ENCODE measurements at places on chromosomes 1 and 21.

- DNase-seq, result no peak
Measured at GRCh38 chr1:97726386-97726785, 194.4 kb downstream of the DPYD start.

DNA sequence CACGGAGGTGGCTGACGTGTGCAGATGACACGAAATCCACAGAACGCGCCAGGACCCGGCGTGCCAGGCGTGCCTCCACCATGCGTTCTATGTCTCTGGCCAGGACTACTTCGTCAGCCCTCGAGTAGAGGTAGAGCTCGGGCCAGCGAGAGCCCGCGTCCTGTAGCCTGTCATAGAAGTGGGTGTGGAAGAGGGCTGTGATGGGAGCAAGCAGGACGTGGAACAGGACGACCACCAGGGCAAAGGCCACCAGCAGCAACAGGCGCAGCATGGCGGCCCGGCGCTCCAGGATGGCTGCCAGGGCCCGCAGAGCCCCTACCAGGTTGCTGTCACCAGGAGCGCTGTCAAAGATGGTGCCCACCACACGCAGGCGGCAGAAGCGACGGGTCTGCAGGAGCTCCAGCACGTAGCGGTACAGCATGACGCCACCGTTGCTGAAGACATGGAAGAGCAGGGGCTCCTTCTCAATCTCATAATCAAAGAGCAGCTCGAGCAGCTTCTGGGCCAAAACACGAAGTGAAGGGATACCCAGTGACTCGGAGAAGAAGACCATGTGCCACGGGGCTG lies 19.6 kb downstream of the TMEM53 start:
- DNase-seq, result no peak

GRCh38 chr1:184567637-184568036 lies 180.8 kb downstream of the C1orf21 start:
- DNase-seq, result no peak

DNA sequence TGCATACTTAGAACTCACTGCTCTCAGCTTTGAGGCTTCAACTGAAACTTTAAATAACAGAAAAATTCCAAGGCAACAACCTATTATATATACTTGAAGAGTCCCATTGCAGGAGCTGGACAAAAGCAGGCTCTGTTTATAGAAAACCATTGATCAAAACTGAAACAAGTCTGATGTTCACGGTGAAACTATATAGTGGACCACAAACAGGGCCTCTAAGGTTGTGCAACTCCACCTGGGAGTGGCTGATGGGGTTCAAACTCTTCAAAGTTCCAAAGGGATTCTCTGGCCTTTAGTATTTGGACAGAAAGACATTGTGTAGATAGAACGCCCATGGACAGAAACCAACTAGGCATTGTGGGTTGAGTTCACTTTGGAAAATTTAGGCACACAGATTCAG lies 140.3 kb downstream of the ZC3H11B start:
- DNase-seq, result no peak

DNA sequence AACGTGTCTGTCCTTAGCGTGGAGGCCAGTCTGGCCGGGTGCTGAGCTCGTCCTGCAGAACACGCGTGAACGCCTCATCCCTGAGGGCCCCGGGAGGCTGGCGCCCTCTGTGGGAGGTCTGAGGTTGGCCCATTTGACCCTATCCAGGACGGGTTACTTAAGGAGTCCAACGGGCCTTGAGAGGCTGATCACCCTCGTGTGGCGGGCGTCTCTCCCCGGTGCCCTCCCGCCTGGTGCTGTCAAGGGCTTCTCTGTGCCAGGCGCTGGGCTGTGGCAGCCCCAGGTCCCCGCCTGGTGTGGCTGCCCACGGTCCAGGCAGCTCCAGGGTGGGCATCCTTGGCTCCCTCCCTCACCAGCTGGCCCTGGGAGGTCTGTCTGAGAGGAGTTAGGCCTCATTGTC lies 9.7 kb downstream of the SKI start:
- DNase-seq, result no peak

GRCh38 chr1:167675440-167675839 lies 45.4 kb downstream of the RCSD1 start:
- DNase-seq, result no peak

DNA sequence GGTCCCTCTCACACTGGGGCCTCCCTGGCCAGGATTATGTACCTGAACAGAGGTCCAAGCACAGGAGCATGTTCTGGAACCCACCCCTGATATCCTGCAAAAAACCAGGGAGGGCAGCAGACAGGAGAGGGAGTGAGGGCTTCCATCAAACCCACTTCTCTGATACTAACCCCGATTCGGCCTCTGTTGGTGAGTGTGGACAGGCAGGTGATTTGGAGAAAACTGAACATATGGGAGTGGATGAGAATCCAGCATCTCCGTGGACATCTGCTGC lies 215.3 kb downstream of the MATN1 start:
- DNase-seq, result no peak

GRCh38 chr1:227774821-227775661 lies 39.8 kb downstream of the SNAP47 start:
- DNase-seq, result no peak

DNA sequence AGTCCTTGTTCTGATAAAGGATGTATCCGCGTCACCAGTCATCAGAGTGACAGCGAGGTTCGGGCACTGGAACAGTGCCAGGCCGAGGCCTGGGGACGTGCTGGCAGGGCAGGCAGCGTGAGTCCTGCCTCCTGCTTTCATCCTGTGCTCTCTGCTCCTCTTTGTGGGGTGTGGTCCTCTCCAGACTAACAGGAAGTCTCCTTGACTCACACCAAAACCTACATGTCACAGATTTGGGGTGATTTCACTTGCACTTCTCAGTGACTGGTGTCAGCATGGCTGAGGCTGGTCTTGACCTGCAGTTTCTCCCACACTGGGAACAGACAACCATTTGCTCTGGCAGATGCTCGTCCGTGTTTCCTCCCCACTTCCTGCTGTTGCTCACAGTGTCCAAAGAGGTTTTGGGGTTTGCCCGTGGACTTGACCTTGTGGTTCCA lies 8.8 kb upstream of the NLRP3 start:
- peak; percentile 44 for DNase-seq

- no peak for DNase-seq
Measured at GRCh38 chr1:55129194-55129728, 85.9 kb downstream of the USP24 start.

DNA sequence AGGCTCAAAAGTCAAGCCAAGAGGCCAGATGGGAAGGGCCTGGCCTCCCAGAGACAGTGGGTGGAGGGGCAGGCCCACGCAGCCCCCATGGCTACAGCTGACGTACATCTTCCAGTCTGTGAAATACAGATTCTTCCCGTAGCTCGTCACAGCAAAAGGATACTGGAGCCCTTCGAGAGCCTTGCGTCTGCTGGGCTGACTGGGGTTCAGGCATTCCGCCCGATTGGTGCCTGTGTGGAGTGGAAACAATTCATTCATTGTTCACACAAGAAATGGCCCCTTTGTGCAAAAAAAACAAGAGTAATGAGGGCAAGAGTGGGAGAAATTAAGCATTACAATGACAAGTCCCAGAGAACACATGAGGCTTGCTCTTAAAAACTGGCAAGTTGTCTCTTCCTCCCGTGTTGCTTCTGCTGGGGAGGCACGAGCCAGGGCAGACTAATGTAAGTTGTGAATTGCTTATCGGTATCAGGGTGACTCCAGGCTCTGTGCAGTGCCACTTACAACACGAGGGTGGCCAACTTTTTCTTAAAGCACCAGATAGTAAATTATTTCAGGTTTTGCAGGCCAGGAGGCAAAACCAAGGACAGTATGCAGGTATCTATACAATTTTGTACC lies 85.1 kb downstream of the NID1 start:
- DNase-seq, result no peak

DNA sequence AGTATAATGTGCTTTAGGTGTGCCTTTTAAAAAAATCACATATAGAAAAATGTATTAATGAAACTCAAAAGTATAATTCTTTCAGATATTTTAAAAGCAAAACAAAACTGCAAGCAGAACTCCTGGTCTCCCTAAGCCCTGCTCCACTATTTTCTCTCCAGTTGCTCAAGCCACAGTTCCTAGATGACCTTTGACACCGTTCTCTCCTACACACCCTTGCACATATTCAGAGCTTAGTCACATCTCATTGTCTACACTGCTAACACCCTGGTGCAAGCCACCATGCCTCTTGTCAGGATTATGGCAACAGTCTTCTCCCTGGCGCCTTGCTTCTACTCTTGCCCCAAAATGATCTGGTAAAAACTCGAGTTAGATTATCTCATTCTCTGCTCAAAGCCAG lies 50.2 kb upstream of the ROR1 start:
- DNase-seq, result no peak

GRCh38 chr1:166080967-166081870 lies 85.6 kb downstream of the FAM78B start:
- DNase-seq, result no peak

DNA sequence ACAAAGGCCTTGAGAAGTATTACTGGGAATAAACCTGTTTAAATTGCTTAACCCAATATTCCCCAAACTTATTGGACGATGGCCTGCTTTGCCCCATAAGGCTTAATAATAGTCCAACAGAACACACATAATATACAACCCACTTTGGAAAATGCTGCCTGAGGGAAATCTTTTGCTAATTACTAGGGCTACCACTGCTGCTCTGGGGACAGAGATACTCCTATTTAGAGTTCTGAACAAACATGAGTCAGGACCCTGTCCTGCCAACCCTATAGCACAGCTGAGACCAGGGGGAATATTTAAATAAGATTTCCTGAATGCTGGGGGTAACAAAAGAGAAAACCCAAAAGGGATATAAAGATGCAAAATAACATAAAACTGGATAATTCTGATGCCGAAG lies 139.1 kb downstream of the BRINP2 start:
- no peak for DNase-seq

- DNase-seq, result no peak
Measured at GRCh38 chr1:196148367-196148970, 459.8 kb downstream of the KCNT2 start.

- no peak for DNase-seq
Measured at GRCh38 chr1:12587981-12588640, 29.9 kb downstream of the DHRS3 start.

DNA sequence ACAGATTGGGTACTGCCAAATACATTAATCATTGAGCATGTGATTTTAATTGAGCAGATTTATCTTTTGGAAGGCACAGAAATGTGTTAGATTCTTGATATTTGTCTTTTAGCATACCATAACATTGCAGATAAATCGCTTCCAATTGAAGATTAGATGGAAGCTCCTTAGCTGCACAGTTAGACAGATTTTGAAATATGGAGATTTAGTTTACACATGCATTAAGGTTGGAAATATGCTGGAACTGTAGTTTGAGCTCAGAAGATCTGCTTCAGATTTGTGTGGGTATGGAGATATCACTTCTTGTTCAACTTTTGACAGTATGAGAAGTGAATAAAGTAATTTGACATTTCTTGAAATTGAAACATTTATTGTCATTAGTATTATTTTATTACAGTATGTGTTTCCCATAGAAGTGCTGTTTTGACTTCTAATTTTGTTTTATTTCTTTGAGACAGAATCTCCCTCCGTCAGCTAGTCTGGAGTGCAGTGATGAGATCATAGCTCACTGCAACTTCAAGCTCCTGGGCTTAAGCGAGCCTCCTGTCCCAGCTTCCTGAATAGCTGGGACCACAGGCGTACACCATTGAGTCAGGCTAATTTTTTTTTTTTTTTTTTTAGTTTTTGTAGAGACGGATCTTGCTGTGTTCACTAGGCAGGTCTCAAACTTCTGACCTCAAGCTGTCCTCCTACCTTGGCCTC lies 29.1 kb downstream of the THRAP3 start:
- no peak for DNase-seq

DNA sequence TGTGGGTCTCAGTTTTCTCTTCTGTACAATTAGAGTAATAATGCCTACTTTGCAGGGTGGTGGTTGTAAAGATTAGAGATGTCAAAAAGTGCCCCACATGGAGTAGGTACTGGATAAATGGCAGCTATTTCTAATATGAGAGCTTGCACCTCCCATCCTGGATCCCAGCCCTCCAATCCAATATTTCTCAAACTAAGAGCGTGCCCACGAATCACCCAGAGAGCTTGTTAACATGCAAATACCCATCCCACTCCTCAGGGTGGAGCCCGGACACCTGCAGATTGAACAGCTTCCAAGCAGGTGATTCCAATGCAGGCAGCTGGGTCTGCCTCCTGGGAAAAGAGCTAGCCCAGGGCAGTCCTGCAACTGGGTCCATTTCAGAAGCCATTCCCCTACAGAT lies 33.0 kb downstream of the LRRN2 start:
- no peak for DNase-seq

DNA sequence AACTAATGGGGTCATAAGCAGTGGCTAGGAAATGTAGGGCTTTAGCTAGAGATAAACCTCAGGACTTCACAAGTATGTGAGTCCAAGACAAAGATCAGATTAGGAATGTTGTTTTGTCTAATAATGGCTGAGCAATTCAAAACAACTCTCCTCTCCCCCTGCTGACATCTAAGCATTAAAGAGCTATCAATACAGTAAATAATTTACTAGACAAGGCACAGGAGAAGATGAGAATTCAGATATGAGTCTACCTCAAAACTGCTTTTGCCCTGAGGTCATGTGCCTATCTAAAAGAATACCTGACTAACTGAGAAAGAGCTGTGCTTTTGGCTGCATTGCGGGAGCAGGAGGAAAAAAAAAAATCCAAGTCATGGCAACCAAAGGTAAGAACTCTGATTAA lies 86.8 kb downstream of the SPATA17 start:
- no peak for DNase-seq

GRCh38 chr1:163745204-163745603 lies 423.4 kb downstream of the NUF2 start:
- no peak for DNase-seq

- no peak for DNase-seq
Measured at GRCh38 chr1:213744780-213745179, 243.0 kb upstream of the PROX1 start.

- DNase-seq, result no peak
Measured at GRCh38 chr1:223133306-223133823, 9.7 kb downstream of the TLR5 start.

DNA sequence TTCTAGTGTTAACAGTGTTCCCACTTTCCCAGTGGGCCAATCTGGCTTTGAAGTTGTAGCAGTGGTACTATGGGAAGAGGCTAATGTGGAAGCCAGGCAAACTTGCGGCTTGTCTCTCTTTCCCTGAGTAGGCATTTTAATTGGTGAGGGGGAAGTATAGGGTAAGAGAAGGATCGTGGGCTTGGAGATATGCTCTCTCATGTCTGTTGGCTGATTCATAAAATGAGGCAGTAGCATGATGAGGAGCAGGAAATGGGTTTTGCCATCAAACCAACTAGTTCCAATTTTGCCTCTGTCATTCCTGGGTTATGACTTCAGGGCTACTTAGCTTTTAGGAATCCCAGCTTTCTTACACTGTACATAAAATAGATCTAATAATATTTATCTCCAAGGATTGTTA lies 12.1 kb downstream of the C8A start:
- DNase-seq, result no peak

Data from activated CD8-positive, alpha-beta memory T cell treated with anti-CD3 and anti-CD28 coated beads for 1 hour (primary cell).